NCI-H69 (cell line): ENCODE measurements at places on chromosomes 7 and 10.
A peak's percentile ranks its signal among the peaks of the same experiment; 100 is the strongest.

DNA sequence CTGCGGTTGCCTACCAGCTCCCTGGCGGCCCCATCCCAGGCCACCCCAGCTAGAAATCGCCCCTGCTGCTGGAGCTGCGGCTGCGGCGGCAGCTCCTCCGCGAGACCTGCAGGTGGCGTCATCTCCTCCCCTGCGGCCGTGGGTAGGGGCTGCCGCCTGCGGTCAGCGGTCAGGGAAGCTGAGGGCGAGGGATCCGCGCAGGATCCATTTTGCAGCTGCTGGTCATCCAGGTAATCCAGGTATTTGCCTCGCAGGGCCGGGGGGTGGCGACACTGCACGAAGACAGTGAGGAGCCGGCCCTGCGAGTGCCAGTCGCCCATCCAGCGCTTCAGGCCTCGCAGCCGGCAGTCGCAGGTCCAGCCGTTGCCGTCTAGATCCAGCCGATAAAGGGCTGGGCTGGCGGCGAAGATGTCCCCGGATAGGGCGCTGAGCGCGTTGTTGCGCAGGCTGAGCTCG is 1.5 kb downstream of the TRIL start:
- DNase-seq = peak; percentile 95

DNA sequence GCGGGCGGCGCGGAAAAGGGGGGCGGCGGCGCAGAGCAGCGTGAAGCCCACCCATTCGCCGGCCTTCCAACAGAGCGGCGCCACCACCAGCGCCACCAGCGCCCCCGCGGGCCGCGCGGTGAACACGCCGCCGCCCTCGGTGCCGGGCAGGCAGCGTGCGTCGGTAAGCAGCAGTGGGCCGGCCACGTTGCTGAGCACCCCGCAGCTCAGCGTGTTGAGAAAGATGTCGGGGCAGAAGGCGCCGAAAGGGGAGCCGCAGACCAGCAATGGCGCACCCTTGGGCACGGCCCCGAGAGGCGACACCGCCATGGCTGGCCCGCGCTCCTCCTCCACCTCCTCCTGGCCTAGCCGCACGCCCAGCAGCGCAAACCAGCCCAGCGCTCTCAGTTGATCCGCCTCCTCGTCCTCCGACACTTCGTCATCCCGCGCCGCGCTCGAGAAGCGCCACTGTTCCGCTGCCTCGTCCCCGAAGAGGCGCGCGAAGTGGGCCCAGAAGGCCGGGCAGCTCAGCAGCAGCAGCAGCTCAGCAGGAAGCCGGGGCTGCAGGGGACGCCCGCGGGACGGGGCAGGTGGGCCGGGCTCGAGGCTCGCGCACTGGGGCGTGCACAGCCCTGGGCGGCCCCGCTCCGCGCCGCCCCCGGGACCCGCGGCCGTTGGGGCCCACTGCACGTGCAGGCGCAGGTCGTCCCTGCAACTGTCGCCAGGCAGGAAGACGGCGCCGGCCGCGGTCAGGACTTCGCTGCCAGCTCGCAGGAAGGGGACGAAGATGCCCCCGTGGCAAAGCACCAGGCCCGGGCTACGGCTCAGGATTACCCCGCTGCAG is 623 bp downstream of the TYSND1 start:
- DNase-seq = peak; percentile 72

DNA sequence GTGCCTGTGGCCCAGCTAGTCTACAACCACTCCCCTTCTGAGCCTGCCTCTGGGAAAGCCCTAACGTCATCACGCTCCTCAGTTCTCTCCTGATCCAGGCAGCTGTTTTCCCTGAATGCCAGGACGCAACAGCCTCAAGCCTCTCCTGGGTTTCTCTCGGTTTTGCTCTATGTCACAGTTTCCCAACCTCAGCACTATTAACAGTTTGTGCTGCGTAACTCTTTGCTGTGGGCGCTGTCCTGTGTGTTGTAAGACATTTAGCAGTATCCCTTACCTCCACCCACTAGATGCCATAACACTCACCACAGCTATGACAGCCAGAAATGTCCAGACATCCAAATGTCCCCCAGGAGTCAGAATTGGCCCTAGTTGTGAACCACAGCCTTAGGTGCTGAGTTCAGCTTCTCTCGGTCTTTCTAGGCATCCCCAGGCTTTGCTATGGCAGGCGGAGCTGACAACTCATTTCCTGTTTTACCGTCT is 226.3 kb upstream of the NPVF start:
- peak; percentile 13 for DNase-seq

DNA sequence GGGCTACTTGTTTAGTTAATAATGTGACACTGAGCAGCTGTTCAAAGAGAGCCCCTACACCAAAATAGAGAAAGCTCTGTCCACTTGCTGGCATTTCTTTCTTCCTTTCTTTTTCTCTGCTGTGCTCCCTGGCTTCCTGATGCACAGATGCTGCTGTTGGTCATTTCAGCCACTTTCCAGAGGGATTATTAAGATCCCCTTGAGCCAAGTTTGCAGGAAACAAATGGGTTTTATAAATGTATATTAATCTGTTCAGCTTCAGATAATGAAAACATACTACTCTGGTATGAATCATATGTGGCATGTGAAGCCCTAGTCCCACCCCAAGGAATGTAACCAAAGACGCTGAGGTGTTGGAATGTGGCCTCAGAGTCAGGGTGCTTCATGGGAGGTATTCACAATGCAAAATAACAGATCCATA is 638.2 kb upstream of the FZD8 start:
- DNase-seq = no peak

DNA sequence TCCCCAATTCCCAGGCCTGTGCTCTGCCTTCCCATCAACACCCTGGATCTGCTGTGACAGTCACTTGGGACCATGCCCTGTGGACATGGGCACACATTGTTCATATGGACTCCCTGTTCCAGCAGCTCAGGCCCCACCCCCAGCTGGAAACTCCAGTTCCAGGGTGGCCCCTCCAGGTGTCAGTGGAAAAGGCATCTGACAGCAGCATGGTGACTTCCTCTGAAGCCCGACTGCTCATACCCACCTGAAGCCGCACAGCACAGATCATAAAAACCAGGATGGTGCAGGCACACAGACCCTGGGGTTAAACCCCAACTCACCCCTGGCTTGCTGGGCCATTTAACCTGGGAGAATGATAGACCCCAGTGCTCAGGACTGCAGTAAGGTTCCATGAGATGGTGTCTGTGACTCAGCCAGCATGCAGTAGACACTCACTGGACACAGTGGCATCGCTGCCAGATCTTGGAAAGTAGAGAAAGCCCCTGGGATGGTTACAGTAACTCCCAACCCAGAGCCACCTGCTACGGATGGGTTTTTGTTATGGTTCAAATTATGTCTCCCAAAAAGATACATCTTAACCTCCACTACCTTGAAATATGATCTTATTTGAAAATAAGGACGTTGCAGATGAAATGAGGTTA is 72.6 kb upstream of the NANOS1 start:
- no peak for DNase-seq

DNA sequence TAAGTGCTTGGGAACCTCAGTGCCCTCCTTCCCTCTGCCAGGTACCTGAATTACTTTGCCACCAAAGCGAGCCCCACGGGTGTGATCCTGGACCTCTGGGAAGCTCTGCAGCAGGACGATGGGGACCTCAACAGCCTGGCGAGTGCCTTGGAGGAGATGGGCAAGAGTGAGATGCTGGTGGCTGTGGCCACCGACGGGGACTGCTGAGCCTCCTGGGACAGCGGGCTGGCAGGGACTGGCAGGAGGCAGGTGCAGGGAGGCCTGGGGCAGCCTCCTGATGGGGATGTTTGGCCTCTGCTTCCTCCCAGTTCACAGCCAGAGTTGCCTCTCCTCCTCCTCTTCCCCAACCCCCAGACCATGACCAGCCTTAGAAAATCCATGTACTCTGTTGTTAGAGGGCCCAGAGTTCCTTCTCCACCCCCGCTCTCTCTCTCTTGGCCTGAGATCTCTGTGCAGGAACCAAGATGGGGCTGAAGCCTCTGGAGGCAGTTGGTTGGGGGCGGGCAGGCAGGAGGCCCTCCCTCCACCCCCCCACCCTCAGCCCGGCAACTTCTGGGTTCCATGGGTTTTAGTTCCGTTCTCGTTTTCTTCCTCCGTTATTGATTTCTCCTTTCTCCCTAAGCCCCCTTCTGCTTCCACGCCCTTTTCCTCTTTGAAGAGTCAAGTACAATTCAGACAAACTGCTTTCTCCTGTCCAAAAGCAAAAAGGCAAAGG is 19.8 kb upstream of the SLC29A3 start:
- DNase-seq = no peak

DNA sequence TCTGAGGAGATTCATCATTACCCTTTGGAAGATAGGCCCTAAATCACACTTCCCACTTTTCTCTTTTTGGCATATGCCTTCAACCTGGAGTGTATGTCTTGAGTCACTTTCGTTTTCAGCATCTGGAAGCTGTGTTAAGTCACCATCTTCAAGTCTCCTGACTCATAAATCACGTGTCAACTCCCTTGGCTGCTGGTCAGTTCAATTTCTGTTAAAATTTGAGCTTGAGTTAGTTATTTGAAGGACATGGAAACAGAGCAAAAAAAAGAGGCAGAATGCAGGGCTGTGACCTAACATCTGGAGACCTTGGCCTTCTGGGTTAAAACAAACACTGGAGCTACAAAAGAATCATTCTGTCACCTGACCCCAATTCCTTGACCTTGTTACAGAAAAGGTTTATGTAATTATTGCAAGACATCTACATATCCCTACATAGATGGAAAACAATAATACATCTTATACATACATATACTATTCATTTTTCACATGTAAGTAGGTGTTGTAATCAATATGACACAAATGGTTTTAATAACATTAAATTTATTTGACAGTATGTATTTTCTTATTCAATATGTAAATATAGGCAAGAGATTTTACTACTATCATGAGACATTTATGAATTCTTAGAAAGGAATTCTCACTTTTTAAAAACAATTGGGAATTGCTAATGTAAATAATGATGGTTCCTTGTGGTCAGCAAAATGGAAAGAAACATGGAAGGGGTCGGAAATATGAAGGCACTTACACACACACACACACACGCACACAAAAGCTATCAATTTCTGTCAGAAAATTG is 169.7 kb upstream of the PHYHIPL start:
- peak; percentile 19 for DNase-seq
